NCI-H1105 treated with DMSO at 0.1 percent for 48 hours (cell line): ENCODE measurements at places on chromosomes 2 and 18.

DNA sequence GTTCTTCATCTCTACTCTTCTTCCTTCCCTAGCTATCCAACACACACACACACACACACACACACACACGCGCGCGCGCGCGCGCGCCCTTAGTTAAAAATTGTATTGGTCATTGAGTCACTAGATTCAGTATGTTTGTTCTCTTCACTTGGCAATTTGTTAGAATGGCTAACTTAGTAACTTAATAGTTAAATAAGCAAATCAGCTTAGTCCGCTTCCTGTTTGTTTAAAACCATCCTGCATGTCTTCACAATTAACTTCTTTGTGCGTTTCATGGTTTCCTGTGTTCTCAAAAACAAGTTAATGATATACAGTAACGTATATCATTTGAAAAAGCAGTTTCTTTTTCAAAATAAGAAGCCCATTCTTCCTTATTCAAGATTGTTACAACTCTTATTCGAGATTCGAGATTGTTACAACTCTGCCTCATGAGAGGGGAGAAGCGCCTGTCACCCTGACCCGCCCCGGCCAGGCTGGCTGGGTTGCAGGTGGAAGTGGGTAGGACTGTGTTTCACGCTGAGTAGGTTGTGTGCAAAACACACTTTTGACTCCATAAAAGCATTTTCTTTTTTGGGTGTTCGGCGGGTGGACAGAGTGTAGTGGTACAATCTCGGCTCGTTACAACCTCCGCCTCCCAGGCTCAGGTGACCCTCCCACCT lies 9.5 kb upstream of the CNNM3 start:
- no peak for DNase-seq

- DNase-seq: no peak
These were observed 111.9 kb downstream of the AP1S3 start for GRCh38 chr2:223725494-223725893.

DNA sequence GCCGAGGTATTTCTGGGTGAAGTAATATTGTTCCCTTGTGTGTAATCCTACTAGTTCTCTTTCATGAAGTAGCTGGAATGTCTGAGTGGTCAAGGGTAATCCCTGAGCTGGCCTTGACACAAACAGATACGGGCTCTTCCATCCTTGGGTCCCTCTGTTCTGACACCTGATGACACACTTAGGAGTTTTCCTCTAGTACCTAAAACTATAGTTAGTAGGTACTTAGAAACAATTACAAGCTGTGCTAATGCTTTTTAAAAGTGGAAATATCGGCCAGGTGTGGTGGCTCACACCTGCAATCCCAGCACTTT lies 59.2 kb upstream of the IL1R1 start:
- DNase-seq: no peak

GRCh38 chr18:7170292-7170691 lies 52.7 kb upstream of the LAMA1 start:
- no peak for DNase-seq

GRCh38 chr18:49490246-49490762 lies 3.3 kb upstream of the C18orf32 start:
- no peak for DNase-seq

- DNase-seq: no peak
These were observed 120.6 kb downstream of the PLB1 start for GRCh38 chr2:28616396-28616999.

DNA sequence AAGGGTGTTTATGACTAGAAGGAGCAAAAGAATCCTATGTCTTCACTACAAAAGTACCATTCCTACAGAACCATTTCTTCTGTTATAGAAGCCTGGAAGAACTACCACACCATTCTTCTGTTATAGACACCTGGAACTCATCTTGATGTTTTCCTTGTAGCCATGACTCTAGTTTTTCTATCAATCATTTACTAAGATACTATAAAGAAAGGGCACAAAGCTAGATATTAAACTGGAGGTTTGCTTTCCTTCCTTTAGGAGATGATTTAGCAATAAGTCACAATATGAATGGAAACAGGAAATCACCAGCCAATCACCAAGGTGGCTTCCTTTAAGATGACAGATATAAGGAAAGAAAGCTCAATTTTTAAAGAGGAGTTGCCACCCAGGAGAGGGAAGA lies 100.3 kb upstream of the NEUROD1 start:
- no peak for DNase-seq

GRCh38 chr18:38634117-38634516 lies 1068.5 kb upstream of the CELF4 start:
- no peak for DNase-seq

- no peak for DNase-seq
These were observed 85.1 kb downstream of the DTNA start for GRCh38 chr18:34795070-34795732.

DNA sequence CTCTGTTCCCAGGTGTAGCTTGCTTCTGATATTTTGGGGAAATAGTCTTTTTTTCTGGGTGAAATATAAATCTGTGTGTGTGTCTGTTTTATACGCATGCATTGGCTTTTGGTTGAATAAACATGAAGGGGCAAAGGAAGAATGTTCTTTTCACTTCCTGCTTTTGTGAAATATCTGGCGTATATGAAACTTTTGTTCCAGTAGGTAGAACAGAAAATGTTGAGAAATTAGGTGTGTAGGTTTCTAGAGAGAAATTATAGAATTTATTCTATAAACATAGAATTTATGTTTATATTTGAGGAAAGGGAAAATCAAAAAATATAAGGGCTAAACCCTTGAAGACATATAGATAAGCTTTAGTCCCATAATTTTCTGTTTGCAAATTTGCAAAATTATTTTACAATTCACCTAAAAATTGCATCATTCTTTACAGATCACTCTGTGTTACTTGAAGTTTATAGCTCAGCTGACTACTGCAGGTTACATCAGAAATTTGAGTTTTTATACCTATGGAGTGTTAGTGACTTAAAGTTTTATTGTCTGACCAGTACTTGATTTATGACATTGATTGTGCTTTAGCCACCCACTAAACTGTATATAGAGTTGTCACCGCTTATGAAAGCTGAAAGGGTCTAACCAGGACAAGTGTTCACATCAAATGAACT lies 116.1 kb downstream of the FAM117B start:
- no peak for DNase-seq

DNA sequence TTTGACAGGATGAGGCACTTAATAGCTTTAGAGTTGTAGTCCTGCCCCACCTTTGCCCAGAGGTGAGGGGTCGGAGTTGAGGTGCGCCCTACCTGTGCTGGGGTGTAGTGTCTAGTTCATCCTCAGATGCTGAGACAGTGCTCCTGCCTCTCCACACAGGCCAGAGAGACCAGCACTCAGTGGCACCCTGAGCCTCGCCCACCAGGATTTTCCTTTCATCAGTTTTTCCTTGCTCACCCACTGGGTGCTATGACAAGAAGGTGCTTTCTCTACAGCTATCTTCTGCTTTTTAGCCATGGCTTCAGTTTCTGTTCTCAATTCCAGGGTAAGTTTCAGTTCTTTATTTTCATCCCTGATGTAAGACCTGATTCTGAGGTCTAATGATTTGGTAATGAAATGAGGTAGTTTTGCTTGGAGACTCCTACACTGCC lies 16.8 kb upstream of the TMEM131 start:
- no peak for DNase-seq

DNA sequence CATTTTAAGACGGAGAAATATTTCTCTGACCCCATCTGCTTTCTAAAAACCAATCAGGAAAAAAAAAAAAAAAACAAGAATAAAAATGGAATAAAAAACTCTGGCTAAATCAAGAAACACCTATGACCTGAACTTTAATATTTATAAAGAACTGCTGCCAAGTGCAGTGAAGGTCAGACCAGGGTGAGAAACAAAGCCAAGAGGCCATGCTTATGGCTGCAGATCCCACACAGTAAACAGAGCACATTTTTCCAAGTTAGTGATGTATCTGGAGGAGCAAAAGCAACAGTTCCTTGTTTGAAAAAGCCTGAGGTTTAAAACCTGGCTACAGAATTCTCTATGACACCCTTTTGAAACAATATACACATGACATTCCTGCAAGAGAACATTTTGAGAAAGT lies 242.3 kb downstream of the SRBD1 start:
- DNase-seq: no peak

DNA sequence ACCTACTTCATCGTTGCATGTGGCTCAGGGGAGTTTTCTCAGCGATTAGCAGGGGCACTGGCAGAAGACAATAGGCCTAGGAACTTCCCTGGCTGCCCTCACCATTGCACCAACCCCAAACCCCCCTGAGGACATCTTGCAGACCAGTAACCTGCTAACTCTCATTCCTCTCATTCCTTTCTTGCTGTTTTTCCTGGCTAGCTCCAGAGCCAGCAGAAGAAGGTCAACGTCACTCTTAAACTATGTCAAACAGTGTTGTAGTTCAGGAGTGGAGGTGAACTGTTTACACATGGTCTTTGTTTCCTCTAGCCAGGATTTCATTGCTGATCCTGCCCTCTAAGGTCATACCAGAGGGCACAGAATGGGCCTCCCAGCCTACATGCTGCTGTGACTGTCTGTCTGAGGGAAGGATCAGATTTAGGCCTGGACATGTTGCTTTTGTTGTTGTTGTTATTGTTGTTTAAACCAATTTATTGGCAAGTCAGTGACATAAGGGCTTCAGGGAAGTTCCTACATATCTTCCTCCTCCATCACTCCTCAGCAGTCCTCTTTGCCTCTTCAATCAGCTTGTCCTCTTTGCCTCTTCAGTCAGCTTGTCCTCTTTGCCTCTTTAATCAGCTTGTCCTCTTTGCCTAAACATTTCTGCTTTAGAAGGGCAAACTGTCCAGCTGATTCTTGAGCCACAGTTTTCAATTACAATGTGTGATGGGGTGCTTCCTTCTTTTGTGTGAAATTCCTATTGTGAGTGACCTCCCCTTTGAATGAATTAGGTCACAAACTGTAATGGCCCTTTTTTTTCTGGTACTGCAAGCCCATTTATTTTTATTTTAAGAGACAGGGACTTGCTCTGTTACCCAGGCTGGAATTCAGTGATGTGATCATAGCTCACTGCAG lies 471.9 kb upstream of the TNP1 start:
- no peak for DNase-seq

DNA sequence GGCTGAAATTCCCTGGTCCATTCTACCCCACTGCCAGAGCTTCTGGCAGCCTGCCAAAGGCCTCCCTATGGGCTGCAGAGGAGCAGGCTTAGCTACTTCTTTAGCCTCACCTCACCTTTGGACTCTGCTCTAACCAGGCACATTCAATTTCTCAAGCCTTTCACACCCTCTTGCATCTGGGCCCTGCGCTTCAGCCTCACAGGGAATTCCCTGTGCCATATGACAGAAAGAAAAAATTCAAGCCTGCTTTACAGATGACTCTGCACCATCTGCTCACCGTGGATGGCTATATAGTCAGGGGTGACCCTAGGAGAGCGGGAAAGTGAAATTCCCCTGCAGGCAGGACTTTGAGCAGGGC lies 62.5 kb downstream of the REEP1 start:
- DNase-seq: peak; percentile 8

DNA sequence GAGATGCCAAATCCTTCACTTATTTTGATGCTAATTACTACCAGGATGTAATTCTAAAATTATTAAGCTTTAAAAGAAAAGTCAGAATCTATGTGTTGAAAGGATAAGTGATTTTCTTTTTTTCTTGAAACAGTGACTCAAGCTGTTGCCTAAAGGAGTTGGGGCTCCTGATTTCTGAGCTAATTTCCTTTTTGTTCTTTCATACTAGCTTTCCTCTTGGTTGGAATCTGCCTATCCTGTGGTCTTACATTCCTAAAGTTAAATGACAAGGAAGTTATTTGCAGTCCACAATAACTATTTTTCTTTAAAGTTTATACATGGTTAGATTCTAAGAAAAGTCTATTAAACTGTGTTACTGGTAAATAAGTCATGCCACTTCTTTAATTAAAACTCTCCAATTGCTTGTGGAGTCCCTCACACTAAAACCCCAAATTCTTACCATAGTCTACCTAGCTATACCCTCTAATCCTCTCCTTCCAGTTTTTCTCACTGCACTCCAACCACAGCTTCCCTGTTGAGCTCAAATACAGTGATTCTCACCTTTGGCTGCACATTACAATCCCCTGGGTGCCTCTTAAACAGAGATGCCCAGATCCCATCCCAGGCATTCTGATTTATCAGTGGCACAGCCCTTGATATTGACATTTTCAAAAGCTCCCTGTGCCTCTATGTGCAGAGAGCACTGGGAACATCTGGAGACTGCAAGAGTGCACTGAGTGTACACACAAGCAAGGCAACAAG lies 63.3 kb upstream of the EFEMP1 start:
- DNase-seq: no peak

DNA sequence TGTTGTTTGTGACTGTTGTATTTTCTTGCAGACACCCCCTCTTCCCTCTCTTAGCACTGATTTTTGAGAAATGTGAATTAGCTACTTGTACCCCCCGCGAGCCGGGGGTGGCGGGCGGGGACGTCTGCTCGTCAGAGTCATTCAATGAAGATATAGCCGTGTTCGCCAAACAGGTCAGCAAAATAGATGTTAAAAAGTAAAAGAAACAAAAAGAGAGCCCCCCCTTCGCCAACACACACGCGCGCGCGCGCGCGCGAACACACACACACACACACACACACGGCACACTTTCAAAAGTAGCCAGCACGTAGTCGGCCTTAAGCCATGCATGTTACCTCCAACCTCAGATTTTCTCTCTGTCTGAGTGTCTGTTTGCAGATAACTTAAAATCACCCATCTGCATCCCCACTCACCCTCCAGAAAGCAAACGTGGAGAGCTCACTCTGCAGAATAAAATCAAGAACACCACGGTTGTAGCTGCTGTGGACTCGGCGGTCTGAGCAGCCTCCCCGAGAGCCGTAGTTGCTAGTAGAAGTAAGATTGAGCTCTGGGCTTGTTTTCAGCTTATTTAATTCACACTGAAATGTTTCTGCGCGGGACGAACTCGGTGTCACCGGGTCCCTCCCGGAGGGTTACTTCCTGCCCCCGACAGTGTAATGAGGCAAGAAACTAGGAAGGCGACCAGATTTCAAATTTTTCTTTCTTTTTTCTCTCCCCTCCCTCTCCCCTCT lies 5.1 kb downstream of the MEIS1 start:
- no peak for DNase-seq

- DNase-seq: no peak
These were observed 34.7 kb upstream of the ALPP start for GRCh38 chr2:232343821-232344220.

DNA sequence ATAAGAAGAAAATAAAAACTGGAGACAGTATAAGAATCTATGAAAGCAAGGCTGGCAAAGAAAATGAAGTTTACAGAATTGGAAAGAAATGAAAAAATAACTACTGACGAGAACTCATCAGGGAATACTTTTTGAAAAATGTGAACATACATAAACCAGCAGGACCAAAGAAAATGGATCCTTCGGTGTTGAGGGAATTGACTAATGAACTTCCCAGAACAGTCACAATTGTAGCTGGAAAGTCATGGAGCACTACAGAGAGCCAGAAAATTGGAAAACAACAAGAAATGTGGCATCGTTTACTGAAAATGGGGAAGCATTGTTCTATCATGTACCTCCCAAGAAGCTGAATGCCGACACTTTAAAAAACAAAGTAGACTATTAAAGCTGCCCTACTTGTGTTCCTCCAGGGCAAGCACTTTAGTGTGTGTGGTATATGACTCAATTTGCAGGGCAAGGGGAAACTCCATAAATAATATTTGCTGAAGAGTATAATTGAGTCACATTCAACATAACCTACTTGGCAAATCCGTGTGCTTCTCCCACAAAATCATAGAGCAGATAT lies 1221.6 kb upstream of the NRXN1 start:
- DNase-seq: no peak
